ENCODE measurements at places on chromosomes 13 and 19. TPM values are rescaled to one million over a fixed set of nuclear protein-coding genes. Genes with fewer than 3 reads are reported as not detected.
A peak's percentile ranks its signal among the peaks of the same experiment; 100 is the strongest.

MCEMP1 gene
- 1.0 TPM for total RNA-seq

NECTIN2 gene
- 86.6 TPM for total RNA-seq

ATP4B gene
- not detected for total RNA-seq

RNF113B gene
- not detected for total RNA-seq

DNA sequence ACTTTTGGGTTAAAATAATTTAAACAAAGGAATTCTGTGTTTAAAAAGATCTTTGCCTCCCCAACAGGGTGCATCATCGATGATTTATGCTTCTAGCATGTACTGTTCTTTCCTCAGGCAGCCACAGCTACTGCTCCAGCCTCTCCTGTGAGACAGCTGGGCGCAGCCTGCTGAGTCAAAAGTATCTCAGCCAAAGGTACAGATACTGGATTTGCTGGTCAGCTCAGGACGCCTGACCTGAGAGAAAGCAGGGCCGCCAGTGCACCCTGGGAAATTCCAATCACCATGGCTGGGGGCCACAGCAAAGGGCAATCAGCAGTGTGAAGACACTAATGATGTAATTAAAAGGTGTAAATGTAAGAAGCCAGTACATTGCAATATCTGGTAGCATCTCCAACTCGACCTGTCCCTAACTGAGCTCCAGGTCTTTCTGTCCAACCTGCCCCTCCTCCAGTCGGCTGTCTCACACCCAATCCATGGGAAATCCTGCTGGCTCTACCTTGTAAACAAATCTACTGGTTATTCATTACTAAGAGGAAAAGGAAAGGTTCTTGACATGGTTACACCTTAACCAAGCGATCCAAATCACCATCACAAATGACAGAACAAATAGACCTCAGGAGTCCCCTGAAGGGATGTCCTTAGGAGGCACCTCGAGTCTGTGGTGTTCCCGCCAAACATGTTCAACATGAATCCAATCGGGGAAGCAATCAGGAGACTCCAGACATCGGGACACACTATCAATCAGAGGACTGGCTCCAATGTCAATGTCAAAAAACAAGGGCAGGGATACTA lies 7.3 kb downstream of the OPA3 start:
- peak; percentile 40 for DNase-seq
- H3K27me3 ChIP-seq = no peaks in the 10 kb centered on the region
- no peaks in the 10 kb centered on the region for H3K4me1 ChIP-seq
- H3K4me3 ChIP-seq = no peak overlapping the region
- no peaks in the 10 kb centered on the region for H3K36me3 ChIP-seq

GRCh38 chr13:67303661-67304333 lies 73.7 kb upstream of the PCDH9 start:
- H3K4me1 ChIP-seq = no peaks in the 10 kb centered on the region
- no peak for DNase-seq
- no peak overlapping the region for H3K4me3 ChIP-seq
- no peak overlapping the region for H3K27ac ChIP-seq

DNA sequence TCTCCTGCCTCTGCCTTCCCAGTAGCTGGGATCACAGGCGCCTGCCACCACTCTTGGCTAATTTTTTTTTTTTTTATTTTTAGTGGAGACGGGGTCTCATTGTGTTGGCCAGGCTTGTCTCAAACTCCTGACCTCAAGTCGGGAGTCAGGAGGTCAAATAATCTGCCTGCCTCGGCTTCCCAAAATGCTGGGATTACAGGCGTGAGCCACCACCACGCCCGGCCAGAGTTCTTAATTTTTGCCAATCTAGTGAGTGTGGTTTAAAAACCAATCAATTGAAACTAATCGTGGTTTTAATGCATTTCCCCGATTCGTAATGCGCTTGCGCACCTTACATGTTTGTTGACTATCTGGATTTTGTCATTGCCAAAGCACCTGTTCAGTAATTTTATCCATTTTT lies 37.0 kb downstream of the SKA3 start:
- DNase-seq = no peak
- H3K4me3 ChIP-seq = peak overlapping the region; percentile 65
- no peaks in the 10 kb centered on the region for H3K27me3 ChIP-seq
- peak overlapping the region; percentile 95 for H3K27ac ChIP-seq
- no peaks in the 10 kb centered on the region for H3K36me3 ChIP-seq

DOCK9 gene
- total RNA-seq = 92.2 TPM

DNA sequence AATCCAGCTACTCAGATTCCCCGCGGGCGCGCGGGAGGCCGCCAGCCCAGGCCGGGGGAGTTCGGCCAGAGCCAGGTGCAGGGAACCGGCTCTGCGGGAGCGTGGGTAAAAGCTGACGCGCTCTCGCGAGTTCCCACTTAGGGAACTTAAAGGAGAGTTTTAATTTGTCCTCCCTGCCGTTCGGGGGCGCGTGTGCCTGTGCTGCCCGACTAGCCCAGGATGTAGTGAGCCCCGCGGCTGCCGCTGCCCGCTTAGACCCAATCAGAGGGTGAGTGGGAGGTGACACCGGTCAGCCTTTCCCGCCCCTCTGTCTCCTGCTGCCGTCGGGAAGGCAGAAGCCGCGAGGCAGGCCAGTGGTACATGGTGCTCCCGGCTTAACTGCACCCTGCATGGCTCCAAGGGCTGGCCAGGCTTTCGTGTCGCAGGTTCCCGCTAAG lies 36.0 kb upstream of the NEK3 start:
- H3K4me1 ChIP-seq = no peaks in the 10 kb centered on the region
- H3K27me3 ChIP-seq = no peaks in the 10 kb centered on the region
- H3K27ac ChIP-seq = peak overlapping the region; percentile 94
- no peaks in the 10 kb centered on the region for H3K36me3 ChIP-seq
- H3K4me3 ChIP-seq = peak overlapping the region; percentile 82

GPR183 gene
- 10.2 TPM for total RNA-seq

GRCh38 chr13:47705185-47705584 lies 295.9 kb downstream of the SUCLA2 start:
- H3K27ac ChIP-seq = no peak overlapping the region
- H3K27me3 ChIP-seq = no peaks in the 10 kb centered on the region
- H3K4me3 ChIP-seq = no peak overlapping the region
- DNase-seq = no peak
- H3K4me1 ChIP-seq = no peaks in the 10 kb centered on the region

DNA sequence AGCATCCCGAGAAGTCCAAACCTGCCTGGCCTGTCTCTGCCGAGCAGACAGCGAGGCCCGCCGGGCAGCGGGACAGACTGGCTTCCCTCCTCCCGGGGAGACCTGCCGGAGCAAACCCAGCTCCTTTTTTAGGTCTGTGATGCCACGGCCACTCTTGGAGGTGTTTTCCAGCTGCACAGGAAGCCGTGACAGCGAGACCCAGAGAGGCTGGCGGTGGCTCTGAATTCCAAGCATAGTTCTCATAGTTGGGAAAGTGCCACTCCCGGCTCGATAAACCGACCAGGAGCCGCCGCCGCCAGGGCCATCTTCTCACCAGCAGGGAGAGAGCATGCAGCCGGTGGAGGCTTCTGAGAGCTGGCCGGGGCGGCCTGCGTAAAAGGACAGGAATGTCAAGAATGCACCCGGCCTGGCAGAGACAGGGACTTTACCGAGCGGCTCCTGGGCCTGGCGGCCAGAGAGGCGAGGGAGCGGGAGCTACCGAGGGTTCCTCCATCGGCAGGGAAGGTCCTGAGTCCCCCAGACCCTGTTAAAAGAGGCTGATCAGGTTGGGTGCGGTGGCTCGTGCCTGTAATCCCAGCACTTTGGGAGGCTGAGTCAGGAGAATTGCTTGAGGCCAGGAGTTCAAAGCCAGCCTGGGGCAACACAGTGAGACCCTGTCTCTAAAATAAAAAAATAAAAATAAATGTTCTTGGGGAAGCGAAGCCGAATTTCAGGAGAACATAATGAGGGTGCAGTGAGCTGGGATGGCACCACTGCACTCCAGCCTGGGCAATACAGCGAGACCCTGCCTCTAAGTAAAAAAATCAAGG lies 64.9 kb downstream of the GADD45B start:
- peak overlapping the region; percentile 94 for H3K27ac ChIP-seq
- H3K36me3 ChIP-seq = no peaks in the 10 kb centered on the region
- DNase-seq = peak; percentile 98
- H3K27me3 ChIP-seq = no peaks in the 10 kb centered on the region
- H3K4me3 ChIP-seq = peak overlapping the region; percentile 56

DNA sequence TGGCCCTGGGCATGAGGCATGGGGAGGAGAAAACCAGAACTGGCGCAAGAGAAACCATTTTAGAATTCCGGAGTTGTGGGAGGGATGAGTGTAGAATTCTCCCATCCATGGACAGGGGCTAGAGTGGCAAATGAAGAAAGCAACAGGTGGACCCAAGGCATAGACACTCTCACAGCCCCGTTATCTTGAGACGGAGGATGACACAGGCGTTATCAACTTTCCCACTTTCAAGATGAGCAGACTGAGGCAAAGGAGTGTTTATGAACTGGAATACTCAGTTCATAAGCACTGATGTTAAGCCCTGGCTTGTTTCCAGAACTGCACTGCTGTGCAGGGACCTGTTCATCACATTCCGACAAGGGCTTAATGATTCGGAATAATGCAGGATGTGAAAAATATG lies 1.1 kb upstream of the GTF3A start:
- H3K36me3 ChIP-seq = no peaks in the 10 kb centered on the region
- H3K27ac ChIP-seq = peak overlapping the region; percentile 92
- H3K27me3 ChIP-seq = no peaks in the 10 kb centered on the region
- no peak overlapping the region for H3K4me3 ChIP-seq

DNA sequence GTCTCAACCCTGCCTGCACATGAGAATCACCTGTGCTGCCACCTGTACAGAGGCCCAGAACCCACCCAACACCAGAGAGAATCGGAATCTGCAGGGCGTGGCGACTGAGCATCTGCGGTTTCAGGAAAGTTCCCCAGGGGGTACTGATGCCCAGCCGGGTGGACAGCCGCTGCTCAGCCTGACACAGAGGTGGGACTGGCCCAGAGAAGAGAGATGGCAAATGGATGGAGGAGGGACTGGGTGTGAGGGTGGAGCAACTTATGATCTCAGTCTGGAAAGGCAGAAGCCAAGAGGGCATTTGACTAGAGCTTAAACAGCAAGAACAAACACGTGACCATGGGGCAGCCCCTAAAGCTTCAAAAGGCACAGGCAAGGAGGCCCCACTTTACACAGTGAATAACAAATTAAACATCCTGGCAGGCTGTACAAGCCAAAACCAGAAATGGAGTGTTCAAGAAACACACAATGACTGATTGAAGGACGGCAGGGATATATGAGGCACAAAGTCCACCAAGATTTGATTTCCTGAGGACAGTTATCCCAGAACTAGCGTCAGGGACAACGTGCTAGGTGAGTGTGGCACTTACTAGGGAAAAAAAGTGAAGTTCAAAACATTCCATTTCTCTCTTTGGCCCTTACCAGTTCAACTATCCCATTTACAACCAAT lies 3.1 kb downstream of the RANBP3 start:
- H3K4me3 ChIP-seq = no peak overlapping the region
- H3K4me1 ChIP-seq = peaks cover 26% of the 10 kb centered on the region
- no peak for DNase-seq
- H3K36me3 ChIP-seq = no peaks in the 10 kb centered on the region
- H3K27me3 ChIP-seq = no peaks in the 10 kb centered on the region

GRCh38 chr19:22708983-22709382 lies 74.9 kb downstream of the ZNF492 start:
- no peak overlapping the region for H3K27ac ChIP-seq
- no peaks in the 10 kb centered on the region for H3K36me3 ChIP-seq
- DNase-seq = no peak
- no peaks in the 10 kb centered on the region for H3K4me1 ChIP-seq
- no peak overlapping the region for H3K4me3 ChIP-seq
- H3K27me3 ChIP-seq = no peaks in the 10 kb centered on the region

- H3K36me3 ChIP-seq = no peaks in the 10 kb centered on the region
- H3K27me3 ChIP-seq = no peaks in the 10 kb centered on the region
- H3K4me3 ChIP-seq = no peak overlapping the region
- DNase-seq = no peak
Observed at GRCh38 chr13:47415048-47415447, 518.2 kb upstream of the HTR2A start.

DNA sequence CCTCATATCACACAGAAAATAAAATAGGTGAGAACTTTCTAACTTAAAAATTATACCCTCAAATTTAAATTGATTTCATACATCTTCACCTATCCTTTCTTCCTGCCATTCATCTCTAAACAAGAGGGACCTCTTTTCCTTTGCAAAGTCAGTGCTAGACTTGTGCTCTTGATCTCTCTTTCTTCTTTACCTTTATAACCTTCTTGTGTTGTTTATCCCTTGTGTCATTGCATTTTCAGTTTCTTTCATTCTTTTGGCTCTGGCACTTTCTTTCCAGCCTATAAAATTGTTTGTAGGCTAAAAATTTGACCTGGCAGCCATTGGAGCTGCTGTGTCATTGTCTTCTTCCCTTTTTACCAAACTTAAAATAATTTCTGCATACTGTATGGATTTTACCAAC lies 190.1 kb downstream of the GPC5 start:
- H3K4me3 ChIP-seq = no peak overlapping the region
- H3K36me3 ChIP-seq = no peaks in the 10 kb centered on the region

EDNRB gene
- total RNA-seq = 106 TPM

ZNF737 gene
- 7.5 TPM for total RNA-seq

DNA sequence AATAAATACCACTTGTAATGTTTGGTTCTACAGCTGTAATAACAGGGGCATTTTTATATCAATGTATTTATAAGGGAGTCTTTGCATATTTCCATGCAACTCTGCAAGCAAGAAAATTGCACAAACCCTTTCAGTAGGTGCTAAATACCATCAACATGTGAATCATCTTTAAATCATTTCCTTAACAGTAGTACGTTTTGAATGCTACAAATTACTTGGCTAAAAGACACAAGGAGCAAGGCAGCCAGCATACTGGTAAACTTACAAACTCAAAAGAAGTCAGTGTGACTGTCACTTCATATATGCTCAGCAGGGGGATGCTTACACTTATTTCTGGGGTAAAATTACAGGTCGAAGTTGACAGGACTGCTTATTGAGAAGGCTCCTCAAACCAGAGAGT lies 402.4 kb downstream of the EFNB2 start:
- no peak for DNase-seq
- H3K36me3 ChIP-seq = no peaks in the 10 kb centered on the region
- H3K27me3 ChIP-seq = no peaks in the 10 kb centered on the region
- H3K4me3 ChIP-seq = no peak overlapping the region
- no peak overlapping the region for H3K27ac ChIP-seq

WDR88 gene
- not detected for total RNA-seq

DNA sequence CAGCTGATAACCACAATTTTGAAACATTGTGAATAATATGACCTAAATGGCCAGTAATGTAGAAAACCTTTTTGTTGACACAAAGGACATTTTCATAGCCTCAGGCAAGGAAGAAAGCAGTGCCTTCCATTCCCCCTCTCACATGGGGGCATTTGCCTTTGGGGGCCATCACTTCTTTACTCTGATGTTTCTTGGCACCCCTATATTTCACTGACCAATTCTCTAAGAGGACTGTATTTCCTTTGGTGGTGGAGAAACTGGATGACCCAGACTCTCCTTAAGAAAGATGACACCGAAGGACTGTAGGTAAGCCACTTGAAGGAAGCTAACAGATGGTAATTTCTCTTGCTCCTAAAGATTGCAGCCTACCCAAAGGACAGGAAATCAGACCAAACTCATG lies 254.6 kb downstream of the DCLK1 start:
- no peak overlapping the region for H3K27ac ChIP-seq
- DNase-seq = no peak
- no peaks in the 10 kb centered on the region for H3K36me3 ChIP-seq
- no peaks in the 10 kb centered on the region for H3K4me1 ChIP-seq

GRCh38 chr19:21101521-21102242 lies 19.7 kb downstream of the ZNF714 start:
- H3K4me3 ChIP-seq = no peak overlapping the region
- no peak for DNase-seq
- H3K36me3 ChIP-seq = no peaks in the 10 kb centered on the region
- H3K27ac ChIP-seq = no peak overlapping the region
- H3K27me3 ChIP-seq = no peaks in the 10 kb centered on the region

GRCh38 chr13:113732176-113732960 lies 26.7 kb upstream of the TMEM255B start:
- no peaks in the 10 kb centered on the region for H3K36me3 ChIP-seq
- H3K4me1 ChIP-seq = no peaks in the 10 kb centered on the region
- no peak for DNase-seq
- H3K4me3 ChIP-seq = no peak overlapping the region
- no peak overlapping the region for H3K27ac ChIP-seq
- H3K27me3 ChIP-seq = peaks cover 33% of the 10 kb centered on the region

OR7C1 gene
- total RNA-seq = 1.5 TPM

Measured in breast epithelium (tissue), 4 donors.